NCI-H1105 treated with DMSO at 0.1 percent for 48 hours (cell line): ENCODE measurements at places on chromosomes 4 and X.

GRCh38 chr4:6088950-6089349, 70.7 kb upstream of the C4orf50 start:
- DNase-seq, result no peak

- no peak for DNase-seq
These were observed 213.3 kb downstream of the PARM1 start for GRCh38 chr4:75146223-75146622.

DNA sequence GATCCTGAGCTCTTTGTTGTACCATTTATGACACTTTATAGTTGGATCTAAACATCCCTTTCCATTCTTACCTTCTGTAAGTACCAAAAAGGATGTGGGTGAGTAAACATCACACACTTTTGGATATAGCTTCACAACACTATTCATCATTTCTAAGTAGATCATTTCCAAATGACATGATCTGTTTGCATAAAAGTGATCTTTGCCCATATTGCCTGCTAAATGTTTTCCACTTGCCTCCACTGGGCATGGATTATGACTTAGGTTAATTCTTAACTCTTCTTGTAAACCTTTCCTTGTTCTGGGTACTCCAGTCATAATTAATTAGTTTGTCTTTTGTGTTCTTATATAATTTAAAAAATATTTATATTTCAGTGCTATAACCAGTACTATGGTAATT, 244.9 kb upstream of the AGA start:
- no peak for DNase-seq

DNA sequence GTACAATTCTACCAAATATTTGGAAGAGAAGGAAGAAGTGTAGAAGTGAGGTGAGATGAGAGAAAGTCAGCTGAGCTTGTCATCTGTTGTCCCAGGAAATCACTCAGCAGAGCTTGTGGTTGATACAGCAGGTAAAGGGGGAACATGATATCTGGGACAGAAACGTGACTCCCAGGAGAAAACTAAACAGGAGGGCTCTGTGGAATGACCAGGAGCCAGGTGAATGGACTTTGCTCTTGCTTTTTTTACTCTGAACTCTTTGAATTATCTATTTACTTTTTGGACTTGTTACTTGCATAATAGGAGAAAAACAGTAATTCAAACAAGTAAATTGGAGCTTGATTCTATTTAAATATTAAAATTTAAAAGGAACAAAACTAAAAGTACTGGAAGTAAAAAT, 555.6 kb upstream of the FRG1 start:
- DNase-seq, result no peak
